ENCODE measurements at places on chromosomes 2 and 18.

- DNase-seq: no peak
Measured at GRCh38 chr2:226337941-226338600, 461.5 kb downstream of the IRS1 start.

- no peak for DNase-seq
Measured at GRCh38 chr18:32300914-32301313, 111.1 kb downstream of the MEP1B start.

GRCh38 chr2:20061476-20061875, 10.0 kb upstream of the LAPTM4A start:
- no peak for DNase-seq

- no peak for DNase-seq
Measured at GRCh38 chr2:173457366-173457765, 102.7 kb downstream of the CDCA7 start.

- no peak for DNase-seq
Measured at GRCh38 chr18:35059280-35059927, 18.2 kb downstream of the MAPRE2 start.

GRCh38 chr2:101190747-101191516, 39.8 kb upstream of the TBC1D8 start:
- DNase-seq: no peak

DNA sequence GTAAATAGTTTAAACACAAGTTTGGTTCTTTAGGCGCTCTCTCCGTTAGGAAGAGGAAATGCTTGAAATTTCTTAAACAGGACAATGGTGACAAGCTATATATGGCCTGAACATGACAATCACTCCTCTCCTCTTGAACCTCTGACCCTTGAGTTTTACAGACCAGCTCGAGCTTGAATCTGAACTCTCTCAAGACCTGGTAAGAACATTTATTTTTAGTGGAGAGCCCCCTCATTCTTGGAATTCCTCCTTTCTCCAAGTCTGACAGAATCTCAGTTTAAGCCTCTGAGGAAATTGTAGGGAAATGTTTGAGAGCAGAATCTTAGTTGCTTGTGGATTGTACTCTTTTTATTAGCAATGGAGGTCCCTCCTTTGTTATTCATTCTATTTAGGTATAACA, 1293.6 kb upstream of the ZEB2 start:
- DNase-seq: no peak

DNA sequence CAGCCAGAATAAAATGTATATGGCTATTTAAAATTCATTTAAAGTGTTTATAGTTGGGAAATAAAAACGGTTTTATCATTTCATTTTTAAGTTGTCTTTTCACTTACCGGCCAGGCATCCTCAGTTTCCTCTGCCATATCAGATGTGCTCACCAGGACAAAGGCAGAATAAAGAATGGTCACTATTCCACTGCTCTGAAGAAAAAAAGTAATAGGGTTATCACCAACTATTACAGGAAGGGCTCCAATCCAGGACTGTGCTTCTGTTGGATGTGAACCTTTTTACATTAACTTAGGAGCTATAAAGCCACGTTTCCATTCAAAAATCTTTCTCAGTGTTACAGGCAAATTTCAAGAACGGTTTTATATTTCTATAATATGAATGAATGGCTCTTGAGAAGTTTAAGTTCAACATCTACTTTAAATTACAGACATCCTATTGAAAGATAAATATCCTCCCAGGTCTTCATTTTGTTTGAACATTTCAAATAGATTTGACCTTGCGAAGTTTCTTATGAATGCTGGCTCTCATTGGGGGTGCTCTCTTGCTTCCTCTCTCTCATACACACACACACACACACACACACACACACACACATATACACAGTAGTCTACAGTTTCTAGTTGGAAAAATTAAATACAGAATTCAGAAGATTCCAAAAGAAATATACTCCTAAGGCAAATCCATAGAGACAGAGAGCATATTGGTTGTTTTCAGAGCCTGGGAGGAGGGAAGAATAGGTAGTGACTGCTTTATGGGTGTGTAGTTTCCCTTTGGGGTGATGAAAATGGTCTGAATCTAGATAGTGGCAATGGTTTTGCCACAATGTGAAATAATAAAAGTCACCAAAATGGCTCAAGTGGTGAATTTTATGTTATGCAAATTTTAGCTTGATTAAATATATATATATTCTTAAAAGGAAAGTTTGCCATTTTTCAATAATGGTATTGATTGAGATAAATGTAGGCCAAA, 2.9 kb upstream of the SLC40A1 start:
- DNase-seq: no peak

GRCh38 chr2:31660165-31660564, 79.4 kb upstream of the SRD5A2 start:
- DNase-seq: no peak

DNA sequence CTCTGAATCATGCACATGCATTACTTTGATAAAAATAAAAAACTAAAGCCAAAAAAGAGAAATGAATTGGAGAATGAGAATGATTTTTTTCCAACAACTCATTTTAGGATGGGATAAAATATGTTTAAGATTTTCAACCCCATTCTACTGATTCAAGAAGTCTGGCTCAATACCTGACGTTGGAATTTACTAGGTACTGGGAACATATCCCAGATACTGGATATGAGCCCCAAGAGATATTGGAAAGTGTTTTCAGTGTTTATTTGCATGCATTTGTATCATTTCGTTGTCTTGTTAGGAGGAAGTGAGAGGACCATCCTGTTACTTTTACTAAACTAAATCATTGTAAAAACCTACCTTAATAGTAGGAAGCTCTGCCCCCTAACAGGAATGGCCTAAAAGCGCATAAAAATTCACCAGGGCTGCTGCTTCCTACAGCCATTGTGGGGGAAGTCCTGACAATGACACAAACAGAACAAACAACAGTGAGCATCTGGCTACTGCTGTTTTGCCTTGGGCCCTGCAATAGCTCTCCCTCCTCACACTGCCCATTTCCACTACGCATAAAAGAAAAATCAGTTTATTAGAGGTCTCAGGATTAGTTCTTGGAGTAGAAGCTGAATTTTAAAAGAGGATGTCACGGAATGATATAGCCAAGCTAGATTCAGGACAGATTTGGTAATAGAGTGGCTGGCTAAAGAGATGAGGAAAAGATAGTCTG, 35.2 kb downstream of the ANKAR start:
- no peak for DNase-seq

- DNase-seq: no peak
Measured at GRCh38 chr2:75221862-75222261, 22.5 kb upstream of the TACR1 start.

GRCh38 chr2:133811409-133812125, 243.3 kb upstream of the NCKAP5 start:
- DNase-seq: no peak

DNA sequence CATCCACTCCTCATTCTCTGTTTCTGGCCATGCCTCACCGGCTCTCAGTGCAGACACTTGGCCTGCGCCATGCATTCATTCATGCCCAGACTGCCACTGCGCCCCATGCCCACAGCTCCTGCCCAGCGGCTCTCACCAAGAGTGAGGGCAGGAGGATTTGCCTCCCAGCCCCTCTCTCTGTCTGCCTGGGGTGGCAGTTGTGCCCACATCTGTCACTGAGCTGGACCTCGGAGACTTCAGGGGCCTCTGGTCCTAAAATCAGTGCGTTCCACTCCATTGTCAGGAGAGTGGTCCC, 75.1 kb downstream of the CIB4 start:
- no peak for DNase-seq

- no peak for DNase-seq
Measured at GRCh38 chr2:46836295-46837111, 79.1 kb downstream of the MCFD2 start.

- DNase-seq: no peak
Measured at GRCh38 chr2:152864601-152865149, 146.3 kb downstream of the ARL6IP6 start.

DNA sequence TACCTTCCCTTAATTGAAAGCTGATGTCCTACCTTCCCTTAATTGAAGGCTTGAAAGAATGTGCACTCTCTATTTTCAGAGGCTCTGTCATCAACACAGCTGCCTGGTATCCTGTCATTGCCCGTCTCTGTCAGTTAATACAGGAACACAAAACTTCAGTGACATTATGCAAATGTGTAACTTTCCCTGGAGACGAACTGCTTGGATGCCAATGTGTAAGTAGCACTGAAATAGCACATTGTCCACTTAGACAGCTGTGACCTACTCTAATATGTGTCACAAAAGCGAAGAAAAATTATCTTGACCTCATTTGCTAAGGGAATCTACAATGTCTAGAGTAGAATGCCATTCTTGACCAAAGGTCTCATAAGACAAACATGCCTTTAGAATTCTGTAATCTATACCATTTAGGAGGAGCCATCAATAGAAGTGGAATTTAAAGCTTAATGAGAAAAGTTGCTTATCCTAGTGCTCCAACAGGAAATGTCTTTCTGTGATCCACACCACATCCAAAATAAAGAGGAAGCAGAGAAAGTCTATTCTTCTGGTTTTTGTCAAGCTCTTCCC, 138.1 kb downstream of the BARD1 start:
- no peak for DNase-seq
